ENCODE measurements at places on chromosomes 1 and 21. TPM values are rescaled to one million over a fixed set of nuclear protein-coding genes. Genes with fewer than 3 reads are reported as not detected.

The LCE3E gene
- not detected for total RNA-seq

The OR2T29 gene
- total RNA-seq: not detected

The ARHGAP30 gene
- 63.7 TPM for total RNA-seq

The PRAMEF4 gene
- total RNA-seq: not detected

The FCRL5 gene
- total RNA-seq: 1.2 TPM

GRCh38 chr1:228009828-228010775 lies 3.3 kb downstream of the WNT3A start:
- no peak overlapping the region for H3K4me3 ChIP-seq
- no peak overlapping the region for H3K27ac ChIP-seq
- H3K4me1 ChIP-seq: no peaks in the 10 kb centered on the region
- peaks cover 53% of the 10 kb centered on the region for H3K27me3 ChIP-seq
- DNase-seq: no peak
- H3K36me3 ChIP-seq: no peaks in the 10 kb centered on the region

GRCh38 chr1:84940481-84940880 lies 47.5 kb upstream of the LPAR3 start:
- peaks cover 2% of the 10 kb centered on the region for H3K4me1 ChIP-seq
- no peak overlapping the region for H3K27ac ChIP-seq
- no peak overlapping the region for H3K4me3 ChIP-seq
- no peak for DNase-seq
- no peaks in the 10 kb centered on the region for H3K27me3 ChIP-seq

GRCh38 chr21:29521872-29522271 lies 223.2 kb downstream of the BACH1 start:
- no peaks in the 10 kb centered on the region for H3K4me1 ChIP-seq
- DNase-seq: no peak
- H3K4me3 ChIP-seq: no peak overlapping the region
- no peak overlapping the region for H3K27ac ChIP-seq
- no peaks in the 10 kb centered on the region for H3K27me3 ChIP-seq

DNA sequence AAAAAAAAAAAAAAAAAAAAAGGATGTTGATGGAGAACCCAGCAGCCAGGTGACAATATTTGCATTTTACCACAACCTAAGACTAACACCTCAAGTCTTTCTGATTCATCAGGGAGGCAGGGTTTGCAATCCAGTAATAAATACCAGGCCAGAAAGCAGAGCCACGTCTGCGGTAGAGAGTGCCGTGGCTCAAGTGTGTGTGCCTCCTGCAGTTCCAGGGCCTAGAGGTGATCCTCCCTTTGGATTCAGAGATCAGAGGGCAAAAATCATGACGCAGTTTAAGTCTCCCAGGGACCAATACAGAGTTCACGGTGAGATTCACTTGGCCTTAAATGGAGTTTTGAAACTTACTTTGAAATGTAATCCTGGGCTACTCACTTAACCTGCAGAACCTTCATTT lies 34.9 kb downstream of the TMCO4 start:
- H3K27me3 ChIP-seq: no peaks in the 10 kb centered on the region
- DNase-seq: no peak
- H3K27ac ChIP-seq: no peak overlapping the region
- peaks cover 13% of the 10 kb centered on the region for H3K36me3 ChIP-seq
- no peaks in the 10 kb centered on the region for H3K4me1 ChIP-seq
- no peak overlapping the region for H3K4me3 ChIP-seq

GRCh38 chr1:14561014-14561693 lies 37.3 kb upstream of the KAZN start:
- H3K4me3 ChIP-seq: no peak overlapping the region
- no peak overlapping the region for H3K27ac ChIP-seq
- H3K4me1 ChIP-seq: no peaks in the 10 kb centered on the region
- no peaks in the 10 kb centered on the region for H3K36me3 ChIP-seq
- no peak for DNase-seq
- H3K27me3 ChIP-seq: no peaks in the 10 kb centered on the region

DNA sequence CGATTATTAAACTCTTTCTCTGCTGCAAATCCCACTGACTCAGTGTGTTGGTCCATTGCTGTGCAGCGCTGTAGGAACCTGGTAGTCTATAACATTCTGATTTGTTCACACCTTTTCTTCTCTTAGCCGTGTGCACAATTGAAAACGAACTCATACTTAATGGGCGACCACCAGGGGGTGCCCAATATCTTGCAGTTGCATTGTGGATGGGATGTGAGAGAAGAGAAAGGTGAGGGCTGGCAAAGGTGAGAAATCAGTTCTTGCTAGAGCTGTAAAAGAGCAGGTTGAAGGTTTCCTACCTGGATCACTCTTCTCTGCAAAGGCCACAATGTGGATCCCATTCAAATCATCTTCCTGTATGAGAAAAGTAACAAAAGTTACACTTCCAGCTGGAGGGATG lies 51.0 kb downstream of the CASQ2 start:
- H3K36me3 ChIP-seq: no peaks in the 10 kb centered on the region
- H3K4me3 ChIP-seq: no peak overlapping the region
- H3K27ac ChIP-seq: no peak overlapping the region
- no peaks in the 10 kb centered on the region for H3K4me1 ChIP-seq
- H3K27me3 ChIP-seq: no peaks in the 10 kb centered on the region
- DNase-seq: peak; percentile 53

GRCh38 chr1:27862671-27863537 lies 9.4 kb upstream of the THEMIS2 start:
- peaks cover 24% of the 10 kb centered on the region for H3K4me1 ChIP-seq
- peak overlapping the region; percentile 80 for H3K27ac ChIP-seq
- H3K4me3 ChIP-seq: peak overlapping the region; percentile 11
- DNase-seq: peak; percentile 77
- no peaks in the 10 kb centered on the region for H3K36me3 ChIP-seq
- no peaks in the 10 kb centered on the region for H3K27me3 ChIP-seq

- no peak overlapping the region for H3K27ac ChIP-seq
- H3K36me3 ChIP-seq: no peaks in the 10 kb centered on the region
- no peak overlapping the region for H3K4me3 ChIP-seq
- DNase-seq: no peak
- peaks cover 11% of the 10 kb centered on the region for H3K27me3 ChIP-seq
Measured at GRCh38 chr1:92030656-92031107, 897 bp downstream of the EPHX4 start.

DNA sequence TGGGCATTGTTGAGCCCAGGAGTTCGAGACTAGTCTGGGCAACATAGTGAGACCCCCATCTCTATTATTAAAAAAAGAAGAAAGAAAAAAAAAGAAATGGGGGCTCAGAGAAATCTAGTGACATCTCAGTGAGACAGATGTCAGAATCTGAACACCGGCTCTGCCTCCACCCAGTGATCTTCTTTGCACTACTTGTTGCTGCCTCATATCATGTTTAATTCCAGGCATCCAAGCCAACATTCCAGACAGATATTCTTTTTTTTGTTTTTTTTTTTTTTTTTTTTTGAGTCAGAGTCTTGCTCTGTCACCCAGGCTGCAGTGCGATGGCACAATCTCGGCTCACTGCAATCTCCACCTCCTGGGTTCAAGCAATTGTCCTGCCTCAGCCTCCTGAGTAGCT lies 5.0 kb upstream of the ARL8A start:
- no peak overlapping the region for H3K4me3 ChIP-seq
- H3K27ac ChIP-seq: no peak overlapping the region
- H3K36me3 ChIP-seq: no peaks in the 10 kb centered on the region
- H3K27me3 ChIP-seq: no peaks in the 10 kb centered on the region
- DNase-seq: no peak

GRCh38 chr1:79825551-79825950 lies 819.0 kb upstream of the ADGRL4 start:
- DNase-seq: no peak
- no peaks in the 10 kb centered on the region for H3K4me1 ChIP-seq
- no peak overlapping the region for H3K27ac ChIP-seq
- H3K4me3 ChIP-seq: no peak overlapping the region
- no peaks in the 10 kb centered on the region for H3K36me3 ChIP-seq
- H3K27me3 ChIP-seq: no peaks in the 10 kb centered on the region

DNA sequence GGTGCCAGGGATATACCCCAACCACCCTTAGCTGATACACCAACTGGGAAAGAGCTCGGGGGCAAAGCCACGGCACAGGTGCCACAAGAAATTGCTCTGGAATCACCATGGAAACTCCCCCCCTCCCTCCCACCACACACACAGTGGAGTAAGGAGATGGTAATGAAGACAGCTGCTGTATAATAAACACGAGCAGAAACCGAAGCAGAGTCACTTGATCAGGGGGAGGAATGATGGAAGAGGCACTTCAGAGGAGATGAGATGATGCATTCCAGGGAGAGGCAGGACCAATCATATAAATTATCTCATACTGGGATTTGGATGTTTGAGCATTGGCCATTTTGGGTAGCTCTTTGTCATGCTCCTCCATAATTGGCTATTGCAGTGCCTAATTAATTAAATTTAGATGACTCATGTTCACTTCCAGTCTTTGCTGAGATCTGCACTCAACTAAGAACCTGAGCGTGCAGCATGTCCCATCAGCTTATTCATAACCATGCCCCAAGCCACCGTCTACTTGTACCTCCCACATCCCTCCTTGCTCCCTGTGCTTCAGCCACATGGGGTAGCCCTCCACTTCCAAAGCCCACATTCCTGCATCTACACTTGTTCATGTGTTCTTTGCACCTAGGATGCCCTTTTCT lies 189.5 kb downstream of the ZSCAN20 start:
- no peak for DNase-seq
- H3K4me3 ChIP-seq: no peak overlapping the region
- H3K36me3 ChIP-seq: no peaks in the 10 kb centered on the region

DNA sequence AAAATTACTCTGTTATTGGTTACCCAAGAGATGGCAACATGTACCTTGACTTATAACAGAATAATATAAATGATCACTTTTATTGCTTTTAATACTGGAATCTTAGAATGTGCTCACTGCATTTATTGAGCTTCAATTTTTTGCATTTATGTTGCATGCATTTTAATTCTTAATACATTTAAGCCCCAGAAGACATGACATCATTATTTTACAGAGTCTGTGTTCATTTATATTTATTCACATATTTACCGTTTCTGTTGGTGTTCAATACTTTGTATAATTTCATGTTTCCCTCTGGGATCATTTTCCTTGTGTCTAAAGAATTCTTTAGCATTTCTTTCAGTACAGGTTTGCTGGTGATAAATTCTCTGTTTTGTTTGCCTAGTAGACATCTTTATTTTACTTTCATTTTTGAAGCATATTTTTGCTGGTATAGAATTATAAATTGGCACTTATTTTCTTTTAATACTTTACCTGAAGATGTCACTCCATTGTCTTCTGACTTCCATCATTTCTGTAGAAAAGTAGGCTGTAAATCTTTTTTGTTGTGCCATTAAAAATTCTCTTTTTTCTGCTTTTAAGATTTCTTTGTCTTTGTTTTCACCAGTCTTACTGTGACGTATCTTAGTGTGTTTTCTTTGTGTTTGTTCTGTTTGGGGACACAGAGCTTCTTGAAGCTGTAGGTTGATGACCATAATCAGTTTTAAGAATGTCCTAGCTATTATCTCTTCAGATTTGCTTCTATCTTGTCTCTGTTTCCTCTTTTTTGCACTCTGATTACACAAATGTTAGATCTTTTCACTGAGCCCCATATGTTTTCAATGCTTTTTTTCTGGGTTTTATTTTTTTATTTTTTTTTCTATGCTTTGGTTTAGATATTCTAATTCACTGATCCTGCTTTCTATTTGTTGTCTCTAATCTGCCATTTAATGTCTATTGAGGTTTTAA lies 26.9 kb downstream of the DISP3 start:
- no peaks in the 10 kb centered on the region for H3K4me1 ChIP-seq
- peaks cover 12% of the 10 kb centered on the region for H3K27me3 ChIP-seq
- DNase-seq: no peak
- no peak overlapping the region for H3K4me3 ChIP-seq
- H3K36me3 ChIP-seq: no peaks in the 10 kb centered on the region
- H3K27ac ChIP-seq: no peak overlapping the region

- no peak overlapping the region for H3K4me3 ChIP-seq
- DNase-seq: no peak
- H3K27ac ChIP-seq: no peak overlapping the region
- no peaks in the 10 kb centered on the region for H3K27me3 ChIP-seq
- H3K36me3 ChIP-seq: no peaks in the 10 kb centered on the region
Measured at GRCh38 chr1:230894032-230894431, 25.7 kb upstream of the C1orf198 start.

- H3K36me3 ChIP-seq: no peaks in the 10 kb centered on the region
- H3K27ac ChIP-seq: no peak overlapping the region
- no peak overlapping the region for H3K4me3 ChIP-seq
- H3K27me3 ChIP-seq: no peaks in the 10 kb centered on the region
- no peaks in the 10 kb centered on the region for H3K4me1 ChIP-seq
Measured at GRCh38 chr1:15311880-15312279, 64.9 kb downstream of the FHAD1 start.

GRCh38 chr1:41950820-41951219 lies 32.1 kb upstream of the HIVEP3 start:
- no peaks in the 10 kb centered on the region for H3K27me3 ChIP-seq
- DNase-seq: no peak
- H3K36me3 ChIP-seq: no peaks in the 10 kb centered on the region
- H3K4me1 ChIP-seq: no peaks in the 10 kb centered on the region
- H3K27ac ChIP-seq: no peak overlapping the region
- H3K4me3 ChIP-seq: no peak overlapping the region

DNA sequence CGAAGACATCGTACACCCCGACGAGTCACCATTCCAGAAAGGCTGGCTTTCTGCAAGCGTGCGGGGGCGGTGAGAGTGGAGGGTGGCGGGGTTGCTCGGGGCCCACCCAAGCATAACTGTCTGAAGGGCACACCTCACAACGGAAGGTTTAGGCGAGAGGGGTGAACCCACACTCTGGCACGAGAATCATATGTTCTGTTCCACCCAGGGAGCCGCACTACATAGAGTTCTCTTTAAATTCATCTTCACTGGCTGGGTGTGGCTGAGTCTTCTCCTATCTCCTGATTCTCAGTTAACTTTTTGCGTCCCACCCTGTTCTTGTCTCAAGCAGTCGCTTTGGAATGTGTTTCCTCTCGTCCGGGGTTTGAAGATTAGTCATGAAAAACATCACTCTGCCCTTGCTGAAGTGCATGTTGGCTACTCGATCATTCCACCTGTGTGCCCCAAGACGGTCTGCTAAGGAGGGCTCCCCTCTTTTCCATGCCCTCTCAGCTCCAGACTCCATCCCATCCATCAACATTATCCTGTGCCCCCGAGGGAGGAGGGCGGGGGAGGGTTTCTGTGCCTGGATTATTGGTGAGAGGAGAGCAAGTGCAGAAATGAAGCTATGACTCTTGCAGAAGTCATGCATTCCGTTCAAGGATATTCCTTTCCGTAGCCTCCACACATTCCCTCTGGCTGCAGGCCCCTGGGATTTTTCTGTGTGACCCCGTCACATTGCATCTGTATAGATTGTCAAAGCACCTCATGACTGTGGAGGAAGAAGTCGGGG lies 53.5 kb upstream of the CD34 start:
- H3K36me3 ChIP-seq: no peaks in the 10 kb centered on the region
- H3K27me3 ChIP-seq: peaks cover 2% of the 10 kb centered on the region
- H3K4me3 ChIP-seq: peak overlapping the region; percentile 74

Measured in lower lobe of right lung (tissue), 2 donors.